ENCODE measurements at places on chromosomes 11 and 22.

- DNase-seq: no peak
These were observed 120.4 kb upstream of the TP53AIP1 start for GRCh38 chr11:129063118-129063517.

DNA sequence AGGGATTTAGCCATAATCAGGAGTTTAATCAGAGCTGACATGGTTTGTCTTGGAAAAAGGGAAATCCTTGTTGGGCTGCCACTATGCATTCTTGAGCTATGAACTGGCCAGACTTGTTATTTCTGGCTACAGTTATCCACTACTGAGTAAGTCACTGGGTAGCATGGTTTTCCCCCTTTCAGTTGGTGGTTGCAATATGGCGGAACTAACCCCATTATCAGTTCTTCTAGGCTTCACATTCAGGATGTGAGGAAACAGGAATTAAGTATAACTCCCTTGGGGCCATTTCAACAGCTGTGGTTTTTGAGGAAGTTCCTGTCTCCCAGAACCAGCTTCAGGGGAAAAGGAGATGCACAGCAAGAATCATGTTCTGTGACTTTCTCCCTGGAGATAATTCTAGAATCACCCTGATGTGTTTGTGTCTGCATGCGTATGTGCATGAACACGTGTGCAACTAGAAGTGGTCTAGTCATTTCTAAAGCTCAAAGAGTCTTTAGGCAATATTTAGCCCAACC lies 103.0 kb upstream of the CD44 start:
- DNase-seq: no peak

DNA sequence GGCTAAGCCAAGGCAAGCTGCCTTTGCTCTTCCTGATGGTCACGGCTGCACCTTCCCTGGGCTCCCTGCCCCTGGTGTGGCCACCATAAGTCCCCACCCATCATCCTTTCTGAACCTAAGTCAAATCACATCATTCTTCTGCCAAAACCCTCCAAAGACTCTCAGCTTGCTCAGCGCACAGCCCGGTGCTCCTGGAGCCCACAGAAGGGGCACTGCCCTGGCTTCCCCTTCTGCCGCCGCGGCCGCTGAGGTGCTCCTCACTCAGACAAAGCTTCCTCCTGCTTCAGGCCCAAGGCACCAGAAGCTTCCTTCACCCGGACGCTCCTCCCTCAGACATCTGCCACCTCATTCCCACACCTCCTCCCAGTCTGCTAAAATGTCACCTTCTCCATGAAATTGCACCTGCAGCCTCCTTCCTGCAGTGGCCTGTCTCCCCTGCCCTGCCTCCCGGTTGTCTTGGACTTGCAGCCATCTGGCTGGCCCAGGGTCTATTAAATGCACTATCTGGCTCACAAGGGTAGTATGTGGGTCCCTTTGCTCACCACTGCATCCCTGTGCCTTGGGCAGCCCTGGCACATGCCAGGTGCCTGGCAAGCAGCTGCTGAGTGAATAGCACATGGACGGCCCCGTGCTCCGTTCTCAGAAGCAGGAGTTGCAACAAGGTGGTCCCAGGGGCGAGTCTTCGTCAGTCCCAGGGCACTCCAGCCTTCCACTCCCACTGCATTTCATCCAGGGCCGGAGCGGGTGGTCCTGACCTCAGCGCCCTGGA lies 108.2 kb downstream of the WNT7B start:
- DNase-seq: no peak

DNA sequence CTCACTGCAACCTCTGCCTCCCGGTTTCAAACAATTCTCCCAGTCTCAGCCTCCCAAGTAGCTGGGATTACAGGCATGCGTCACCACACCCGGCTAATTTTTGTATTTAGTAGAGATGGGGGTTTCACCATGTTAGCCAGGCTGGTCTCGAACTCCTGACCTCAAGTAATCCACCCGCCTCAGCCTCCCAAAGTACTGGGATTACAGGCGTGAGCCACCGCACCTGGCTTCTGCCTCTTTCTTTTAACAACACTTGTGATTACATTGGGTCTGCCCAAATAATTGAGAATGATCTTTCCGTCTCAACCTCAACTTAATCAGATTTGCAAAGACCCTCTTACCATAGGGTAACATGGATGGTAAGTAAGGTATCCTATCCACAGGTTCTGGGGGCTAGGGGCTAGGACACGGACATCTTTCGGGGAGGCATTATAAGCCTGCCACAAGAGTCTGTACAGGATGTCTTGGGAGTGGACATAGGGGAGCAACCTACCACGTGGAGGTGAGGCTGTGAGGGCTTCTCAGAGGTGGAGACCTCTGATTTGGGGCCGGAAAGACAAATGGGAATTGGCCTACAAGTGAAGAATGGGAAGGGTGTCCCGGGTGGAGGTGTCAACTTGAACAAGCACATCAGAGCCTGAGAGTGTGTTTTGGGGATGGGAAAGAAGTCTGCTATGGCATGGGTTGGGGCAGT lies 2.7 kb upstream of the CBX6 start:
- DNase-seq: no peak

DNA sequence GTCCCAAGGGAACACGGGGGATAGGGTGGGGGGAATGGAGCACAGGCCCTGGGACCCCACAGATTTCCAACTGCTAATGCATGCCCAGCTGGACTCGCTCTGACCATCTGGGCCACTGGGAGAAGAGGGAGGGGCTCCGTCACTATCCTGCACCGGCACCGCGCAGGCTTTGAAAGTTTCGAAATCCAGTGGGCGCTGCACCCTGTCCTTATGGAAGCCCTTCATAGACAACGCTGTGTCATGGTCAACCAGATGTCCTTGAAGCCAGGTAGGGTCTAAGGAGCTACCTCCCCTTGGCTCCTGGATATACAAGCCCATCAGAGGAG lies 30.1 kb downstream of the LRRC10B start:
- no peak for DNase-seq

All from SHP77 (cell line).